ENCODE measurements at places on chromosomes 12 and 14.
A peak's percentile ranks its signal among the peaks of the same experiment; 100 is the strongest.

DNA sequence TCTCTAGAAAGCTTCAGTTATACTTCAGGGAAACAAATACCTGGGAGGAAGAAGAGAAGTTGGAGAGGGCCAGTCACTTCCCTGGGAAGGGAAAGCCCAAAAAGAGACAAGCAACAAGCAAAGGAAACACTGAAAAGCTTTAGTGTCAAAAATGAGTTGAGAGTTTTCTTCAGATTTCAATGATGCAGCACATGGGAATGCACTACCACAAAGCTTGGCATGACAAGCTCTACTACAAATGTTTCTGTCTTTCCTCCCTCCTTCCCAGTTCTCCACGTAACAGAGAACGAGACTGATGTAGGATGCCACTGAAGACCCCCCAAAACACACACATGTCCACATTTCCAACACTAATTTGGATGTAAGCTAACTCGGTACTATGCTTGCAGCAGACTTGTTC lies 26.8 kb upstream of the ADAMTS20 start:
- DNase-seq: no peak

- DNase-seq: no peak
These were observed 35.0 kb downstream of the ACADS start for GRCh38 chr12:120760349-120761254.

DNA sequence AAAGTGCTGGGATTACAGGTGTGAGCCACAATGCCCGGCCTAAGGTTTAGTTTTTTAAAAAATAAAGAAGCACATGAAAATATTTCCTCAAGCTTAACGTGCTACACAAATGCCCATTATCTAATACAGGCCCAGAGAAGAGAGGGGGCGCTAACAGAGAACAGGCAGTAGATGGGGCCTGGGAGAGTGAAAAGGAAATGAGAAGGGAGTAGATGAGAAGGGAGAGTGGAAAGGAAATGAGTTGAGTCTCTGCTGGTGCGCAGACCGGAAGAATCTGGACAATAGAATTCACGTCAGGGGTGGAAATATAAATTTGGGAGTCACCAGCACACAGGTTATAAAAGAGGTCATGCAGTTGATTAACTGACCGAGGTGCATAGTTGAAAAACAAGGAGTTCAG lies 10.7 kb downstream of the PXN start:
- DNase-seq: no peak

DNA sequence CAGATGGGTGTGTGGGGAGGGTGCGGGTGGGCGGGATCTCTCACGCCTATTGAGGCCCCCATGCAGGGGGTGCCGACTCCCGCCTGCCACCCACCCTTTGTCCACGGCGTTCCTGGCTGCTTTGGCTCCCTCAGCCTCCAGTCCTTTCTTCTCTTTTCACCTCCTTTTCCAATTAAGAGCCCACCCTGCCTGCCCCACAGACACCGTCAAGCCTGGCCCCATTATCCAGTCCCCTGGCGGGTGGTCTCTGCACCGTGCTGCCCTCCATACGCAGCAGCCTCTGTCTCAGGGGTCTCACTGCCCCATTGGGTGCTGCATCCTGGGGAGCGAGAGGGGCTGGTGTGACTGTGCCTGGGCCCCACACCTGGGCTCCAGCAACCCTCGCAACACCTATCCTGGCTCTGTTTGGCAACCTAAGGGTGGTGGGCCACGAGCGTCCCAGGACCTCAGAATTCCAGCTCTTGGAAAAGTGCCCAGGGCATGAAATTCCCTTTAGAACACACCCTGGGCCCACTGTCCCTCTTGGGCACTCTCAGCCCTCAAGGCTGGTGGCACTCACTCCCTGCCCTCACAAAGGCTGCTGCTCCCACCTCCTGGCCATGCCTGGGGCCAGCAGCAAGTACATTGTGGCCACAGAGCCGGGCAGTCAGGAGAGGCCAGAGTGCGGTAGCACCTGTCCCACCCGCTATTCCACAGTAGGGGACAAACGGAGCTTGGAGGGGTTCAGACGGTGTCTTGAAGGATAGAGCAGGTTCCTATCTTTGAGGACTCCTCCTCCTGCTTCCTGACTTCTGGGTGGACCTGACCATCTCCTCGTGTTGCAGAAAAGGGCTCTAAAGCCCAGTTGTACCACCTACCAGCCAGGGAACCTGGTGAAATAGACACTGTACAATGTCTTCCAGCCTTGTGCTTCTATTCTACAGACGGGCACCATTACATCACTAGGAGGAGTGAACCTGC lies 114.1 kb downstream of the KIF26A start:
- DNase-seq: no peak

DNA sequence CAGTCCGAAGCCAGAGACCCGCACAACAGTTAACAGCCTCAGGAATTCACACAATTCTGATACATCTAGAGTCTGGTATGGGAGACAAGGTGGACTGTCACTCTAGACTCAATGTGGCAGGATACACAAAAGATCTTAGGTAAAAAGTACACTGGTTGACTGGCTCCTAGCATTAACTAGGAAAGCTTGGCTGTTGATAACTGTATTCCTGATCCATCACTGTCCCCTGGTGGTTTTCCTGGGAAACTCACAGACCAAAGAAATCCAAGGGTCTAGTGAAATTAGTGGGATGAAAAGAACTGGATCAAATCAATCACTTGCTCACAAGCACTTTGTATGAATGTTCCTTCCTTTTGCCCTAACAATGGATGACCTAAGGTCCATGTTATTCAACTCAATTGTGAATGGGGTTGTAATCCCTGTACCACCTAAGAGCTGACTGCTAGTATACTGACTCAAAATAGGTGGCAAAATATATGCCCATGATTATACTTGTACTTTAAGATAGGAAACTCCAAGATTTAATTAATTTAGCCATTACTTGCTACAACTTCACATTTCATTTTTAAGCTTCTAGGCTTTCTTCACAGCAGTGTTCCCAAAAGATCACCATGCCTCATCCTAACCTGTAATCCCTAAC lies 14.0 kb downstream of the NPC2 start:
- no peak for DNase-seq

GRCh38 chr12:12445165-12445881 lies 88.4 kb downstream of the BORCS5 start:
- no peak for DNase-seq

DNA sequence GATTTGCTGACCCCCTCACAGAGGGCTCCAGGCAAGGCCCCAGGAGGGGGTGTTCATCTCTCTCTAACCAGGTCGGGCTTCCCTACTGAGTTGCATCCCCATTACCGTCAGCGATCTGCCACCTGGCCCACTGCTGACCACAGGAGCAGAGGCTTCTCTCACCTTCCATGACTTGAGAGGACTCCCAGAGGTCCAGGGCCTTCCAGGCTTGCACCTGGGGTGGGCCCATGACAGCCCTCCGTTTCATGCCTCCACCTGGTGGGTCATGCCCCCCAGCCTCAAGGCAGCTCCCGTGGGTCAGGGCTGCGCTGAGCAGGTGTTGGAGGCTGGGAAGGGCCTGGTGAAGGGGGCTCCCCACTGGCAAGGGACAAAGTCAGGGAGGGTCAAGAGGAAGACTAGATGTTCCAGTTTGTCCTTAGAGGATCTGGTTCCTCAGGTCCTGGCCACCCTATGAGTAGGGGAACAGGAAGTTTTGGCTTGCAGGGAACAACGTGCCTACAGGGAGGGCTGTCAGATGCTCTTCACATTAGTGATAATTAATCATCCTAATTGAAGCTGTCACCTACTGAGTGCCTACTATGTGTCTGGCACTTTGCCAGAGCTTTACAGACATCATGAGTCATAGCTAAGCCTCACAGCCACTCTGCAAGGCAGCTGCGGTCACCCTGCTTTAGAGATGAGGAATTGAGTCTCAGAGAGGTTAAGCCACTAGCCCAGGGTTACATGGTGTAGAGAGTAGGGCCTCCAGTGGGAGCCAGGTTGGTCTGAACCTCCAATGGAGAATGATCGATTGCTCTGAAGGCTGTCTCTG lies 13.8 kb downstream of the NFKBIA start:
- DNase-seq: no peak

DNA sequence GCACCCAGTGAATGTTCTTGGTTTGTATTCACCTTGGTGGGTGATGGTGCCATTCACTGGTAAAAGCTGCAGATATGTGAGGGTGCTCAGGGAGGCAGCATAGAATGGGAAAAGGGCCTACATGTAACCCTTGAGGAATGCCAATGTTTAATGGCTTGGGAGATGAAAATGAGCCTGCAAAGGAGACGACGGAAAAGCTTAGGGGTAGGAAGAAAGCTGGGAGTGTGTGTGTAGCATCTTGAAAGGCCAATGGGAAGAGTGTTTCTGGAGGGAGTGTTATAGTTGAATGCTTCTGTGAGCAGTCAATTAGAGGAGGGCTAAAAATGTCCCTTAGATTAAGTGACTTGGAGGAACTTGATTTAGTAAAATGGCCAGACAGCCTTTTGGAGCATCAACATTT lies 24.9 kb downstream of the PPM1A start:
- DNase-seq: no peak

DNA sequence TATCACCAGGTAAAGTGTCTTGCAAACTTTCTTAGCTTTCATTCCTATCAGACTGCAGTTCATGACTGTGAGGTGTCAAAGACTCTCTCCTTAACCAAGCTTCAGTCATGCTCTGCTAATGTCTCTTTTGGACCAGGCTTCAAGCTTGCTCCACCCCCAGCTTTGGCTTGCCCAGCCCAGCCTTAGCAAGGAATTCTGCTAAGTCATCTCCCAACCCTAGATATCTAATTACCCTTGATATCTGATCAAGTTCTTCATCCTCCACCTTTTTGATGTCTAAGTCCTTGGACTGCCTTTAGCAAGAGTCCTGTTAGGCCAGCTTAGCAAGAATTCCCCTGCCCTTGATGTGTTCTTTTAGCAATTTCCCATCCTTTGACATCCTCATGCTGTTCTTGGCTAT lies 108.9 kb upstream of the FGD4 start:
- DNase-seq: no peak

GRCh38 chr14:73998726-73999125 lies 20.4 kb downstream of the ENTPD5 start:
- DNase-seq: no peak

GRCh38 chr14:100523131-100523842 lies 63.9 kb downstream of the BEGAIN start:
- DNase-seq: no peak

- peak; percentile 26 for DNase-seq
These were observed 20.5 kb upstream of the ZFP36L1 start for GRCh38 chr14:68813318-68813838.

DNA sequence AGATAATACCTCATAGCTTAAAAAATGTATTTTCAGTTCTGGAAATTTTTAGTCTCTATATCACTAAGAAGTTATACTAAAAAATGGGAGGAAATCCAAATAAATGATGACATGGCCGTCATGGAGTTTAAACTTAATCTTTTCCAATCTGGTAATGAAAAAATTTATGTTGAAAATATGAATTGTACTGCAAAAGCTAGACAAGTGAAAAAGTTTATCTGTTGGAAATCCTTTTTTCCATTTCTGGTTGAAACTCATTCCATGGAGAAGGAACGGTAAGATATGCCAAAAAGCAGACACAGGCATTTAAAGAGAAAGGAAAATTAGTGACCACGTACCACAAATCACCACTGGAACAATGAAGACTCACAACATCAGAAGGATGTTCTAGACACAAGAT lies 314.2 kb upstream of the PRICKLE1 start:
- DNase-seq: no peak

- no peak for DNase-seq
These were observed 297.0 kb downstream of the FUT8 start for GRCh38 chr14:65709576-65709975.

GRCh38 chr12:131232036-131232435 lies 278.3 kb downstream of the ADGRD1 start:
- no peak for DNase-seq

- no peak for DNase-seq
These were observed 1136.4 kb upstream of the TMEM132C start for GRCh38 chr12:127130506-127131124.

- DNase-seq: no peak
These were observed 62.5 kb downstream of the DRAM1 start for GRCh38 chr12:101939856-101940265.

DNA sequence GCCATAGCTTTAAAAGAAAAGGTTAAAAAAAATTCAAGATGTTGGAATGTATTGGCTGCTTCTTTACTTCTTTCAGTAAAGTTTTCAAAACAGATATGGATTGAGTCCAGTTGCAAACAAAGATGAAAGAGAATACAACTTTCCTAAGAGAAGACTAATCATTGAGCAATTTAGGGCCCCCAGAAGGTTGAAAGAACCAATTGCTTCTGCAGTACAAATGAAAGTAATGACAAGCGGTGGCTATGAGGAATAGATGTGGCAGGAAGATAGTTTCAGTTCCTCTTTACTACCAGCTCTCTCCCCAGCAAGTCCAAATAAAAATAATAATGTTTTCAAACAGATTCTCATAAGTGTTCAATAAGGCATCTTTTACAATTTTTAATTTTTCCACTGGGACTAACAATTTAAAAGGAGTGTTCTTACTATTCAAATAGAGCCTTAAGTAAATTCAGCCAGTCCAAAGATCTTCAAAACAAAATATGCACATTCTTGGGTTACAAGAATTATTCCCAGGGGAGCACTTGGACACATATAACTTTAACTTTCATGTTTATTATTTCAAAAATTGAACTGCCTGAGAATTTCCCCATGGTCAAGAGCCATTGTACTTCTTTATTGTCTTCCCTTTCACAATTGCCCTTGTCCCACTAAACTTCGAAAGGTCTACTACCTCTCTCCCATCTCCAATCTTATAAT lies 62.3 kb upstream of the PPP1R12A start:
- DNase-seq: peak; percentile 58

GRCh38 chr14:22915886-22916521 lies 2.9 kb downstream of the RBM23 start:
- no peak for DNase-seq

GRCh38 chr12:42275499-42275898 lies 37.5 kb upstream of the YAF2 start:
- no peak for DNase-seq

DNA sequence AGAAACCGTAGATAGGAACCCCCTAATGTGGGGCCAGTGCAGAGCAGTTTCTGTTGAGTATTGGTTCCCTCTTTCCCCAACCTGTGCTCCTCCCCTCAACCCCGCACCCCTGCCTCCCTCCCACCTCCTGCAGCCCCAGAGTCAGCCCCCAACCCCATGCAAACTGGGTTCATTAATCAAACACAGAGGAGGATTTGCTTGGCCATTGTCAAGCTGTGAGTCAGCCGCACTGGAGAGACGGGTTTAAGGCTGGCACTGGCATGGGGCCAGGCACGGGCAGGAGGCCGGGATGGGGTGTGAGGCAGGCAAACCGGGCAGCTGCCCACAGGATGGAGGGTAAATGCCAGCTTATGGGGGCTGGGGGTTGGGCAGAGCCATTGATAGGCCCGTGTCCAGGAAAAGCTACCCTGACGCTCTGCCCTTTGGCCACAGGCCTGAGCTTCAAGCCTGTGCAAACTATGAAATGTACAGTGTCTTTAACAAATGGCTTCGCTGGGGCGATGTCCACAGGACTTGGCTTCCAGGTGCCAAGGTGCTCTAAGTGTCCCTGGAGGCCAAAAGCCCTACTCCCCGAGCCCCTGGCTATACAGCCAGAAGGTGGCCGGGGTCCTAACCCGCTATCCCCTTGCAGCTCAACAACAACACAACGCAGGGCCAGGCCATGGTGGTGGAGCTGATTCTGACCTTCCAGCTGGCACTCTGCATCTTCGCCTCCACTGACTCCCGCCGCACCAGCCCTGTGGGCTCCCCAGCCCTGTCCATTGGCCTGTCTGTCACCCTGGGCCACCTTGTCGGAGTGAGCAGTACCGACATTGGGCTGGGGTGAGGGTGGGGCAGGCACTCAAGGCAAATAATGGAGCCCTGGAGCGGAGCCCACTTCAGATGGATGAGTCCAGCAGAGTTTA lies 1.4 kb downstream of the AQP5 start:
- no peak for DNase-seq

- no peak for DNase-seq
These were observed 118.8 kb downstream of the ST8SIA1 start for GRCh38 chr12:22215467-22216253.

Data from GM10248 (cell line).